ENCODE measurements at places on chromosomes 5 and 9.

DNA sequence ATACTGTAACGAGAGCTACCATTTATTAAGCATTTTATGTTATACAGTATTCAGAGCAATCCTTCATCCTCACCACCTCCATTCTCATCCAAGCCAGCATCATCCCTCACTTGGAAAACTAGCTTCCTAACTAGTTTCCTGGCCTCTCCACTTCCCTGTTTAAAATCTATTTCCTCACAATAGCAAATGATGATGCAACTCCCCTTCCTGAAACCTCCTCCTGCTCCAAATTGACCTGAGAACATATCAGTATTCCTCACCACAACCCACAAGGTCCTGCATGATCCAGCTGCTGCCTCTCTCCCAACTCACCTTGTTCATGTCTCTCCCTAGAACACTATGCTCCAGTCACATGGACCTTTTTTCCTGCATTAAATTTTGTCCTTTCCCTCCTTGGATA, 4.3 kb upstream of the SLC36A2 start:
- no peak for DNase-seq

GRCh38 chr5:68648944-68649857, 433.6 kb downstream of the PIK3R1 start:
- DNase-seq: no peak

GRCh38 chr5:132364319-132364718, 5.2 kb upstream of the SLC22A5 start:
- no peak for DNase-seq

GRCh38 chr5:123928401-123928800, 416.4 kb downstream of the CSNK1G3 start:
- no peak for DNase-seq

DNA sequence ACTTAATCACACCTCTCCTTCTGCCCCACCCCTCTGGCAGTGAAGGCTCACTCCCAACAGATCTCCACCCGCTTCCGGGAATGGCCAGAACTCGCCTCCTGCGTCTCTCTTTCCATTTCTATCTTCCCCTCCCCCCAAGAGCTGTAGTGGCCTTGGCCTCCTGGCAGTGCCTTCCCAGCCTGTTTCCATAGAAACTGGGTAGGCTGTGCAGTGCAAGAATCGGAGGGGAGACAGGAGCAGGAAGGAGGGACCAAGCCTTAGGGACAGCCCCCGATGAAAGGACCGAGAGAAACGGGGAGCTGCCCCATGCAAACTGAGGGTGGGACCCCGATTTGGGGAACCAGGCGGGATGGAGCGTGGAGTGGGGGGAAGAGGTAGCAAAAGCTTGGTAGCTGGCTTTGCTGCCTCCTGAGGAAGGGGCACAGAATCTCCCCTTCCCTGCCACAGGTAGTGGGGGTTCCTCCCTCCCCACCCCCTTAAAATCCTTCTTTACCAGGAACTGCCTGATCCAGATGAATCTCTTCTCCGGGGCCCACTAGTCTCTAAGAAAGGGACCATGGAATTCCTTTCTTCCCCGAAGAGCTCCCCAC, 4.5 kb upstream of the PCDH1 start:
- no peak for DNase-seq

DNA sequence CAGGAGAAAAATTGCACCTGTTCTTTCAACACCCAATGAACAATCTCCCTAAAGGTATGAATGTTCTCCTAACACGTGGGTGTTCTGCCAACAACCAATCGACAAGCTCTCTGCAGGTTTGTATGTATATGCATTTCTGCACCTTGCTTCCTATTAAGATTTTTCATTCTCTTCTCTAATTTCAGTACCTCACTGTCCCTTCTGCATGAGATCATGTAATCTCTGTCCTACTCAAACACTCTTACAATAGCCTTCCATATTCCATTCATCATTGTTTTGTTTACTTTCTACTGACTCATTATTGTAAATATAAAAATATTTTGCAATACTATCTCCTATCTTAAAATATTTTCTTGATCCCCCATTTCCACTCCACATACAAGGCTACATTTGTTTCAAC, 382.0 kb downstream of the CDH12 start:
- DNase-seq: no peak

GRCh38 chr5:118692811-118693342, 295.5 kb downstream of the DTWD2 start:
- no peak for DNase-seq

GRCh38 chr9:130606887-130607600, 27.7 kb downstream of the FUBP3 start:
- no peak for DNase-seq

GRCh38 chr9:18023332-18023731, 444.5 kb downstream of the SH3GL2 start:
- DNase-seq: no peak

DNA sequence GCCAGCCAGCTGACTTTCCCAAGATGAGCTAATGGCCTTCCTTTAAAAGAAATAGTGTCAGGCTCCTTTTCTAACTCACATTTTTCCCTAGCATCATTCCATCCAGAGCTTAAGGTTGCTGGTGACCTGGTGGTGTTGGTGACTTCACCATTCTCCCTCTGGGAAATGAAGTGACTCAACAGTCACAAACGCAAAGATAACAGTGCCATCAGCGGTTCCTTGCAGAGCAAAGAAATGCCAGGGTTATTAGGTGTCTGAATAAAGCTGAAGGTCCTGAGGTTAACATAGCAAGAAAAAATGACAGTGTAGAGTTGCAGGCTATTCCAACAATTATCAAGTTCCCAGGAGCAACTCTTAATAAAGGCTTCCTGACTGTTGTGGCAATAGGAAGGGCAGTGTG, 111.8 kb upstream of the SLC44A1 start:
- DNase-seq: no peak

DNA sequence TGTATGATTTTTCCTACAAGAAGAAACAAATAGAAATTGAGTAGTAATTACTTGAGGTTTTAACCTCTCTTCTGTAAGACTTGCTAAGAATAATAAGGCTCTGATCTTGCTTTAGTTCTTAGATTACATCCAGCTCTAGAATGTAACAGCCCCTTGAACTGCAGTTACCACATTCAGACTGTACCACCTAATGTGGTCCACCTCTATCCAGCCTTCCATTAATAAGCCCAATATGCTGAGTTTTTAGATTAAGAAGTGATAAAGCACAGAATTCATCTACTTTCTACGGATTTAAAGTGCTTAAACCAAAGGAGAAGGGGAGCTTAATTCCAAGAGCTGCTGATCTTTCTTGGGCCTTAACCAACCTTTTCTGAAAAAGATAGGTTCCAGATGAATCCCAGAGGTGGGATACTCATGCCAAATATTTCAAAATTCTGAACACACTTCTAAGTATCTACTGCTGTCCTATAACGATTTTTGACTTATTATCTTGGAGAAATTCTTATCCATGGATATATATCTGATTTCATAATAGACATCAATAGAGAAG, 131.5 kb downstream of the ZNF608 start:
- DNase-seq: no peak

DNA sequence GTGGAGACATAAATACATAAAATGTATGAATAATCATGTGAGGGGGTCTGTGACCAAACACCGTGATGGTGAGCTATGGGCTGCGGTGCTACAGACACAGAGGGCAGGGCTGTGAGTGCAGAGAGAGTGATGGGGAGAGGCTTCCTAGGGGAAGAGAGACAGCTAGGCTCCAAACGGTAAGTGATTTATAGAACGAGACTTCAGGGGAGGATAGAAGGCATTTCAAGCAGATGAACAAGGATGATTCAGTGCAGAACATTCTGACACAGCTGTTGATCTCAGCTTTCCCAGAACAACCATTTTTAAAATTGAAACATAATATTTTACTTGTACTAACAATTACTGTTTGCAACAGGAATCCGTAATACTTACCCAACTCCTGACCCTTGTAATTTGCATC, 100.7 kb downstream of the GAS1 start:
- DNase-seq: no peak

DNA sequence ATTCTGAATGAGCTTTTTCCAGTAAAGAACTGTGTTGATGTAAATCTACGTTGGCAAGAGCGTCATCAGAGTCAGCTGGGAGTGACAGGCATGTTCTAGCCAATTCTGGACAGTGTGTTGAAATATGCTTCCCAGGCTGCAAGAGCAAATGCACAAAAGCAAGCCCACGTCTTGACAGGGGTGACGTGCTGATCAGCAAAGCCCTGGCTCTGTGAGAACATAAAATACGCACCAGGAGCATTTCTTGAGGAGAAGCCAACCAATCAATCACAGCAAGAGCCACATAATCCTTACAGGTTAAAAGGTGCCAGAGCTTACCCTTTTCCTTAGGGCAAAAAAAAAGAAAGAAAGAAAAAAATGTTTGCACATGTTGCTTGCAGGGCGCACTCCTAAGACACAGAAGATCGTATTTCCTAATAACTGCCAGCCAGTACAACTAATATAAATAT, 148.1 kb downstream of the PDE4D start:
- DNase-seq: no peak

DNA sequence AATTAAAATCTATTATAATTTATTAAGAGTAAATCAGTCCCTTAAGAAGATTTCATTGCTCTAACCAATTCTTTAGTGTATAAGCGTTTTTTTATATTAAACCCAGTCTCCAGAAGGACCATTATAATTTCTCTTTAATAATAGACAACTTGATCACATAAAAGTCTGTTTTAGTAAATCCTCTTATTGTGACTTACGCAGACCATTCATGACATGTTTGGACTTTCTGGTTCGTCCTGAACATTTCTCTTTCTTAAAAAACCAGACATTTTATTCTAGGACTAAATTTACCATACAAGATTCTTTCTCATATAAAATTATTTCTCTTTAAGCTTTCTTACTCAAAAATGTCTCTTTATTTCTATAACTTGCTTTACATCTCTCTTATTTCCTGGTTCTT, 196.2 kb upstream of the RAI14 start:
- DNase-seq: no peak

GRCh38 chr9:112334432-112334841, 1.0 kb upstream of the PTBP3 start:
- peak; percentile 65 for DNase-seq

GRCh38 chr9:94082553-94082952, 1.7 kb upstream of the PTPDC1 start:
- DNase-seq: no peak

- no peak for DNase-seq
Observed at GRCh38 chr5:158769079-158769478, 330.6 kb downstream of the EBF1 start.

DNA sequence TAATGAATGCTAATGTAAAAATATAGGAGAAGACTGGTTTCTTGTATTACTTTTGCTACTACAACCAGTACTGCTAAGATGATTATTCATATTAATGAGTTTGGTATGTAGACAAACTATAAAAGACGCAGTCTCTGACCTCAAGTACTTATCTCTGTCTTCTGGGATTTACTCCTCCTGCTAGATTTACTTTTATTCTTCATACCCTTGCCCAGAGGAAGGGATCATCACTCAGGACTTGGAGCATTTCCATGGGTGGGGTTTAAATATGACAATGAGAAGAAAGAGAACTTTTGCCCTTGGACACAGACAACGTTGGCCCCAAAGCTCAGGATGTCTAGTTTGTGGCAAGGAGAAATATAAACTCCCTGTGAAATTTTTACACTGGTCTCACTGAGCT, 126.1 kb downstream of the BNC2 start:
- no peak for DNase-seq

DNA sequence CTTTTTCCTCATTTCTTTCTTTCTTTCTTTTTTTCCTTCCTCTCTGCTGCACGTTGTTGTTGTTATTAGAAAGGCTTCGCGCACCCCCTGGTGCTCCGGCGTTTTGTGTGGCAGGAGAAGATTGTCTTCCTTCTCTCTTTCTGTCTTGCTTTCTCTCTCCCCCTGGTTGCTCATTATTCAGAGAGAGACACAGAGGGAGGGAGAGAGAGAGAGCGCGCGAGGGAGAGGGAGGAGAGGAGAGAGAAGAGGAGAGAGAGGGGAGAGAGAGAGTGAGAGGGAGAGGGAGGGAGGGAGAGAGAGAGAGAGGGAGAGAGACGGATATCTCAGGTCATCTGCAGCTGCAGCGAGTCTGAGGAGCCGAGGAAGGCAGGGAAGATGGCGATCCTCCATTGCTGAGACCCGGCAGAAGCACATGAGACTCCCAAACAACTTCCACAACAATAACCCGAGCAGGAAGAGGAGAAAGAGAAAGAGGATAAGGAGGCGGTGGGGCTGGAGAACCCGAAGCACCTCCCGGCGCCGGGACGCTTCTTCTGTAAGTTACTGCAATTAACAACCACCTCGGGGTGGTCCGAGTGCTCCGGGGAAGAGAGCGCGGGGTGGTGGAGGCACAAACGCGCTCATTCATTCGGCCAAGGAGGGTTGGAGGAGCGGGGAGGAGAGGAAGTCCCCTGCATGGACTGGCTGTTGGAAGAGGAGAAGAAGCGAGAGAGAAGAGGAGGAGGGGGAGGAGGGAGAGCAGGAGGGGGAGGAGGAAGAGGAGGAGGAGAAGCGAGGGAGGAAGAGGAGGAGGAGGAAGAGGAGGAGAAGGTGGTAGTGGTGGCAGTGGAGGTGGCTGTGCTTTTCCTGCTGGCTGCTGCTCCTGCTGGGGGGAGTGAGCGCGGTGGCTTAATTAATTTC, at the start of gene ZNF462:
Gene ZNF462, plus strand, starts transcription at position 346 of the 900 bp plus-strand sequence. CDS start 60,218 bp downstream, outside the sequence.
- no peak for DNase-seq

GRCh38 chr9:38134611-38135237, 65.7 kb upstream of the SHB start:
- no peak for DNase-seq

GRCh38 chr9:34686231-34686630, 4.8 kb downstream of the CCL19 start:
- DNase-seq: no peak

DNA sequence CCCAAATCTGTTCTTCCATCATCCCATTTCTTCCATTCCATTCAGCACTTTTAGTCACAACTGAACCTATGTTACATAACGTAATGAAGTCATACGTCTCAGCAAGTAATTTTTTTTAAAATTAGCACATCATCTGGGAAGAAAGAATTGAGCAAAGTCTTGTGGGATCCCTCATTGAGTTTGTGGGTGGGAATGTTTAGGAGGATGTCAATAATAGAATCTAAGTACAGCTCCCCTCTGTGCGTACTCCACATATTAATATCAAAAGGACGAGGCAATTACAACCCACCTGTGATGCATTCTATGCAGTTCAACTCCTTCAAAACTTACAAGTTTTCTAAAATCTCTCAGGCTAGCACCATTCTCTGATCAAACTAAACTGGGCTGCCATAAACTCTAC, 526.3 kb downstream of the AGTPBP1 start:
- no peak for DNase-seq

DNA sequence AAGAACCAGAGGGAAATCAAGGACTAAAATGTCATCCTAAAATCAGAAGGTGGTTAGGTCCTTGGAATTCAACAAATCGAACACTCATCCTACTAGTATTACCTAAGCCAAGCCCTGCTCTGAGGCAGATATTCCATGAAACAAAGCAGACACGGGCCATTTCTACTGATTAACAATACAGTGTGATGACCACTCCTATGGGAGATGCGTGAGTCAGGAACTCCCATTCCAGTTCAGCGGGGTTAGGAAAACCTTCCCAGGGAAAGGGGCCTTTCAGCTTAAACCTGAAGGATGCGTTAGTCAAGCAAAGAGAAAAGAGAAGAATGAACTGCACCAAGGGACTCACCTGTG, 117.8 kb upstream of the LHFPL2 start:
- DNase-seq: no peak

Data from activated CD4-positive, alpha-beta T cell treated with anti-CD3 and anti-CD28 coated beads, Interleukin-2, amount 50 U/mL, for 48 hours (primary cell).